ENCODE measurements at places on chromosomes 6 and 20.

DNA sequence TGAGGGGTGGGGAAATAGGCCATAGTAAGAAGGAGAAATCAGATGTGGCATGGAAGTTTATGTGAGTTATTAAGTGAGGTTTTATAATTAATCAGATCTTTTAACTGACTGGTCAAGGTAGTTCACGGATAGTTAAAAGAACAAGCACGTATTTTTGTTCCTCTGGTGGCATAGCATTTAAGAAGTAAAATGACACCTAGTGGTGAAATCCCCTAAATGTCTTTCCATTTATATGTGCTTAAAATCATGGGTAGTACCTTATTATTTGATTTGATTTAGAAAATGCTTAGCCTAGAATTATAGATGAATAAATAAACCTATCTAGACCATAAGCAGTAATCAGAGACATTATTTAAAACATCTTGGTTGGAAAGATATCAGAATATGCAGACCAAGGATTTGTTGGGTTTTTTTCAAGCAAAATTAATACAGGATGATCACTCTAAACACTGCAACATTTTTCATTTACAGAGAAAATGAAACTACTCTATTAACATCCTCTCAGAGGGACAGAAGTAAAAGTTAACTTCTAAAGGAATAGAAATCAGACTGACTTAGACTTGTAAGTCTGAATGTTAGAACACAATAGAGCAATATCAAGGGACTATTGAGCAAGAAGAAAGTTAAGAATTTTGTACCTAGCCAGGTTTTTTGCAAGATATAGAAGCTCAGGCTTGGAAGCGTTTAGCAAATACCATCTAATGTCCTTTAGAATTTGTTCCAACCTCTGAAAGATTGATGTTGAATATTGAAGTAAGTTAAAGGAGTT is 81.1 kb downstream of the STXBP5 start:
- no peak for DNase-seq

GRCh38 chr6:66226109-66226508 is 519.1 kb upstream of the EYS start:
- no peak for DNase-seq

- peak; percentile 6 for DNase-seq
These were observed 202.2 kb upstream of the PCSK2 start for GRCh38 chr20:17024513-17025119.

GRCh38 chr20:33062105-33062824 is 8.6 kb downstream of the BPIFB3 start:
- DNase-seq: no peak

DNA sequence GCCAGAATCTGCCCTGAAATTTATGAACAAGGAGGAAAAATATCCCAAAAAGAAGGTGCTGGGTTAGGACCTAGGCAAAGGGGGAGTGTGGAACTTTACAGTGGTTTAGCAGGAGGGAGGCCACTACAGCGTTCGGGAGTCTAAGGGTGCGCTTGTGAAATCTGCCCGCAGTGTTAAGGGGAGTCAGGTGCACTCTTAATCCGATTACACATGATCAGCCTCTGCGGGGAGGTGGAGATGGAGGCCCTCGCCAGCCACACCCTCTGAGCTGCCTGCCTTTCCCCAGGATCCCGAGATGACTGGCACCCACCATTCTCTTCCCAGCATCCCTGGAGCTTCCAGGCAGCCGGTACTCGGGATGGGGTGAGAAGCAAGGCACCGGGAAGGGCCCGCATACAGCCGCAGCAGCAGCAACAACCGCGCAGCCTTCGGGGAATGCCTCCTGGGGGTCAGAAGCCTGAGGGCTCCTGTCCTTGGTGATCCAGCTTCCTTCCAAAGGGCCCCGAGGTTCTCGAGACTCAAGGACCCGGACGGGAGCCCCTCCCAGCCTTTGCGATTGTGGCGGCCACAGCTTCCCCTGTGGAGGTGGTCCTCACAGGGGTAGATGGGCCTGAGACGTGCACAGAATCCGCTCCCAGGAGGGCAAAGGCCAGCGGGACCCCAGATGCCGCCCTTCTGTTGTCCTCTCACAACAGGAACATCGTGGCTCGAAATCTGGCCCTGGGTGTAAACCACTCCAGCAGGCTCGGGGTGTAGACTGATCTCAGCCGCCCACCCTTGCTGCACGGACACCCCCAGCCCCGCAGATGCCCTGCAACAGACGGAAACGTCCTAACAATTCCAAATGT is 57.3 kb upstream of the CST7 start:
- no peak for DNase-seq

DNA sequence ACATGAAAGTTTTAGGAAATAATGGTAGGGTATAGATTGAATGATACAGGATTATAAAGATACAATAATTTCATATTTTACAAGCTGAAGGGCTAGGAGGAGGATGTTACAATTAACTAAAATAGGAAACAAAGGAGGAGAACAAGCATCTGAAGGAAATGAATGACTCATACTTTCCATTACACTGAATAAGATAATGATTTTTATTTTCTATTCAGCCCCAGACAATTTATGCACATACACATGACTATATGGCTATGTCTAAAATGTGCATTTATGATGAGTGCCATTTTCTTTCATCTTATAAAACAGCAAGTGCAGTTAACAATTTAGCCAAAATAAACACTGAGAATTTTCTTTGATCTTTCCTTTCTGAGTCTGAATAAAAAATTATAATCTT is 994.6 kb upstream of the ADGRB3 start:
- DNase-seq: no peak

DNA sequence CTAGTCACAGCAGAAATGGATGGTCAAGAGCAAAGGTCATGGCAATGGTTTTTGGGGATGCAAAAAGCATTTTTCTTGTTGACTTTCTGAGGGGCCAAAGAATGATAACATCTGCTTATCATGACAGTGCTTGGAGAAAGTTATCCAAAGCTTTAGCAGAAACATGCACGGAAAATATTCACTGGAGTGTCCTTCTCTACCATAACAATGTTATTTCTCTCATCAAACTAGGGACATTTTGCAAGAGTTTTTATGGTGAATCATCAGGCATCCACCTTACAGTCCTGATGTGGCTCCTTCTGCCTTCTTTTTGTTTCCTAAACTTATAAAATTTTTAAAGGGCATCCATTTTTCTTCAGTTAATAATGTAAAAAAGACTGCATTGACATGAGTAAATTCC is 302.3 kb downstream of the HIVEP2 start:
- DNase-seq: no peak

DNA sequence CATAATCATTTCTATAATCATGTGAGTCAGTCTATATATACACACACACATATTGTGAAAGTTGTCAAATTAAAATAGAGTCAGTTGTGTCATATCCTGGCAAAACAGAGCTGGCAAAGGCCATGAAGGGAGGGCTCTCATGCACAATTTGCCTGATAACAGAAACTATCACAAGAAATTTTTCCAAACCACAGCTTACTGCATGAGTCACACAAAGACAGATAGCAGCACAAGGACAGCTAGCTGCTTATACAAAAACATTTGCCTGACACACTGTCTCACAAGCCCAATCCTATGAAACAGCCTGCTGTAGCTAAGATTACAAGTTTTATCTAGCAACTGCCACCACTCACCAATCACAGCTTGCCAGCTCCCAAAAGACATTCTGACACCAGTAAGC is 848.5 kb upstream of the MAN1A1 start:
- DNase-seq: peak; percentile 78

- peak; percentile 33 for DNase-seq
These were observed 29.0 kb upstream of the TMEM244 start for GRCh38 chr6:129890164-129890563.

DNA sequence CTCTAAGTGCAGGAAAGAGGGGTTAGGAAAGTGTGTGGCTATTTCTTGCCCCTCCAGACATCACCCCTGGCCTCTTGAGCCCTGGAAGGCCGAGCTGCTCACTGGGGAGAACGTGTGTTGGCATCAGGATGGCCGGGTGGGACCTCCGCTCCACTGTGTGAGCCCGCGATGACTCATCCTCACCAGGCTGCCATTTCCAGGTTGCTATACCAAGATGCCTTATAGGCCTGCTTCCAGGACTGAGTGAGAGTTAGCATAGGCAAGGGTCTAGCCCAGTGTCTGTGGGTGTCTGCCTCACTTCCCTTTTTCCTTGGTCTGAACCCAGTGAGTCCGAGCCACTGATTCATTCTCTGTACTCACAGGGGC is 105.0 kb downstream of the MRPL14 start:
- peak; percentile 89 for DNase-seq

GRCh38 chr6:42434237-42434636 is 17.5 kb downstream of the TRERF1 start:
- no peak for DNase-seq

DNA sequence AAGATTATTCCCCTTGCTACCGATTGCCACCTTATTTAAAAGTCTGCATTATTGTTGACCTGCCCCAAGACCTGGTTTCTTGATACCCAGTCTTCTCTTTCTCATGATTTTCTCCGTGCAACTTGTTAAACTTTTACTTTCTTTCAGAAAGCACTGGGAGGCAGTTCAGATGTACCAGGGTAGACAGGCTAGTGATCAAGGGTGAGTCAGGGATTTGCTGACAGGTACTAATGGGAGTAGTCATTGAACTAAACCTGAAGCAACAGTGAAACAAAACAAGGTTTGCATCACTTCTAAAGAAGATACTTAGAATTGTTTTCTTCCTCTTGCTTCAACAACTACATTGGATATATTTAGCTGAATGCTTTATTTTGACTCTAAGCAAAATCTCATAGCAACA is 124.4 kb downstream of the KCNQ5 start:
- peak; percentile 71 for DNase-seq

GRCh38 chr20:40899344-40899743 is 129.3 kb upstream of the TOP1 start:
- no peak for DNase-seq

DNA sequence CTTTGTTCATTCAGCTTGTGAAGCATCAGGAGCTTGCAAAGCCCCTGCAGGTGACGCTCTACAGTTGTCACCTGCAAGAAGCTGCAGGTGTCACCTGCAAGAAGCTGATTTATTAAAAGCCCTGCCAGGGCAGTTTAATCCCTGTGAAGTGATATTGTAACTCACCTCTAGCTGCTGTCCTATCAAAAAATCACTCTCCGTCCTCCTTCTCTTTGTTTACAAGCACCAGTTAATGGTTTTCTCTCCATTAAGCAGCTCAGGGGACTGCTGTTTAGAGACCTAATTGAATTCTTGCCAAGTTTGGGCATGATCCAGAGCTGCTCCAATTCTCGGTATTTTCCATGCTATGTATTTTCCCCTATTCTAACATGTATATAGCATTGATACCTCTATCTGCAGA is 345.9 kb downstream of the ARHGAP18 start:
- no peak for DNase-seq

GRCh38 chr6:29925321-29925720 is 17.0 kb upstream of the HLA-A start:
- DNase-seq: no peak

GRCh38 chr6:169847141-169847674 is 95.8 kb downstream of the ERMARD start:
- DNase-seq: no peak

- no peak for DNase-seq
These were observed 559.4 kb upstream of the MANEA start for GRCh38 chr6:95017922-95018321.

GRCh38 chr6:33315793-33316602 is 1.5 kb downstream of the ZBTB22 start:
- DNase-seq: no peak

DNA sequence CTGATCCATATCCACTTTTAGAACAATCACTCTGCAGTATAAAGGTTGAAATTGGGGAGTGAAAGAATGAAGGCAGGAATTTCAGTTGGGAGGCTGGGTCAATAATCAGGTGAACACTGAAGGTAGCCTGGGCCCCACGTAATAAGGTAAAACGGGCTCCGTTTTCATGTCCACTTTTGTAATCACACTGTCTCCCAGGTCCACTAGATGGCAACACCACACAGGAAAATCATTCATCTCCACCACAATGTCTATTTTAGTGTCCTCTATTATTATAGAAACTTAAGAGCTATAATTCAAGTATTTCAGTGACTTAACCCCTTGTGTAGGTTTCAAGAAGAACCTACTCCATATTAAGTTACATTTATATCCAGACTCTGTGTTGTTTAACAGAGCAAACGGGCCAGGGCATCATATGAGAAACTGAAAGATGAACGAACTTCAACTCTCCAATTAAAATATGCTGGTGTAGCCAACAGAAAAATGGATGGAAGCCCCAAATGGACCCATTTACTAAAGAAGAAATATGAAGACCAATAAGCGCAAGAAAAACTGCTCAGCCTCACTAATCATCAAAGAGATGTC is 45.9 kb upstream of the MC3R start:
- DNase-seq: peak; percentile 18

- DNase-seq: no peak
These were observed 21.4 kb upstream of the SNAI1 start for GRCh38 chr20:49961413-49961812.

DNA sequence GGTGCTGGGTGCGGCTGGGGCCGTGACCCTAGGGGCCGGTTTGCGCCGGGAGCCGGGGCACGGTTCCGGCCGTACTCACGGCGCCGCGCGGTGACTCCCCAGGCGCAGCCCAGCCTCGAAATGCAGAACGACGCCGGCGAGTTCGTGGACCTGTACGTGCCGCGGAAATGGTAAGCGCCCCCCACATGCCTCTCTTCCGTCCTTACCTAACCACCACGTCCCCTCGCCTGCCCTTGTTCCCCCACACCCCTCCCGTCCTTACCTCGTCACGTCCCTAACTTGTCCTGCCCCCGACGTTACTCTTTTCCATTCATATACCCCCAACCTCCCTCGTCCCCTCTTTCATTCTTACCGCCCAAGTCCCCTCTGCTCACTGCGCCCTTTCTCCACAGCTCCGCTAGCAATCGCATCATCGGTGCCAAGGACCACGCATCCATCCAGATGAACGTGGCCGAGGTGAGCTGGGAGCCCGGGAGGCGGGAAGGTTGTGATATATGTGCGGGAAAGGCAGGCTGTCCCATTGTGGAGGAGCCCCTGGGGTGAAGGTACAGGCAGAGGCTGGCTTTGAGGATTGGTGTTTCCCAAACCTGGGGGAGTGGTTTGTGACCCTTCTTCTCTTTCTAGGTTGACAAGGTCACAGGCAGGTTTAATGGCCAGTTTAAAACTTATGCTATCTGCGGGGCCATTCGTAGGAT is 463 bp downstream of the RPS21 start:
- no peak for DNase-seq

- no peak for DNase-seq
These were observed 189.7 kb downstream of the SYNDIG1 start for GRCh38 chr20:24658920-24659660.

GRCh38 chr20:41587956-41588355 is 30.2 kb downstream of the CHD6 start:
- DNase-seq: peak; percentile 38

DNA sequence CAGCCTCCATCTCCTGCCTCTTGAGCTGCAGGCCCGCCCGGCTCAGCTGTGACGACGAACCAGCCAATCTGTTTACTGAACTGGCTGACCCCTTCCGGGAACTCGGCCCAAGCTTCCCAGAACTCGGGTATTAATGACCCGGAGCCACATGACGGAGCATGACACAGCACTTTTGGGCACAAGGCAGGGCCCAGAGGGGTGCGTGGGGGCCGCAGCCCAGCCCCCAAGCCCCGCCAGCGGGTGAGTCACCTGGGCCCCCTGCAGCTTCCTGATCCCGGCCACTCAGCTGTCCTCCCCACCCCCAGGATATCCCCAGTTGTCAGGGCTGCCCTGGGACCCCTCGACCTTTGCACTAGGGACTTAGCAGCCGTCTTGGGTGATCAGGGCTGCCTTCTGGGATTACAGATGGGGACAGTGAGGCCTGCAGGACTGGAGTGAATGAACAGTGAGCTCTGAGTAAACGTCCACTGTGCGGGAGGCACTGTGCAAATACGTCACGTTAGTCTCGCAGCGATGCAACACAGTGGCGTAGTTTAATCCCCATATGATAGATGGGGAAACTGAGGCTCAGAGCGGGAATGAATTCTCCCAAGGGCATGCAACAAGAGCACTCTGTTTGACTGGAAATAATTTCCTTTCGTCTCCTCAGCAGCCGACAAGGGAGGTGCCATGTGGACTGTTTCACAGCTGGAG is 102.1 kb downstream of the CEBPB start:
- DNase-seq: peak; percentile 97
